ENCODE measurements at places on chromosomes 5 and 9.
A peak's percentile ranks its signal among the peaks of the same experiment; 100 is the strongest.

DNA sequence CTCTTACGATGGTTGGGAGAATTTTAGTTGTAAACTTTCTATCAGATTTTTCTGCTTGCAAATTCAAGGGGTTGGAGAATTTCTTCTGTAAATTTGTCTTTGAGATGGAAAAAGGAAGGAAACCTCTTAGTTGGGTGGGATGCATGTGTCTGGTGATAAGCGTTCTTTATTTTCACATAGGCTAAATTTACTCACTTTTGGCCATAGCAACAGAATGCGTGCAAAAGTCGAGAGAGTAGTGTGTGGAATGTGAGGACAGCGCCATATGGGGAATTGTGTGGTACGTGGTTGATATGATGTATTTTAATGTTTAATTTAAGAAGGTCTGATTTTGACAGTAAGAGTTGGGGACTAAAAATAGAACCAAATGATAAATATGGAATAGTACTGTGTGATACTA, 282.2 kb downstream of the TAF11L14 start:
- no peak for DNase-seq

DNA sequence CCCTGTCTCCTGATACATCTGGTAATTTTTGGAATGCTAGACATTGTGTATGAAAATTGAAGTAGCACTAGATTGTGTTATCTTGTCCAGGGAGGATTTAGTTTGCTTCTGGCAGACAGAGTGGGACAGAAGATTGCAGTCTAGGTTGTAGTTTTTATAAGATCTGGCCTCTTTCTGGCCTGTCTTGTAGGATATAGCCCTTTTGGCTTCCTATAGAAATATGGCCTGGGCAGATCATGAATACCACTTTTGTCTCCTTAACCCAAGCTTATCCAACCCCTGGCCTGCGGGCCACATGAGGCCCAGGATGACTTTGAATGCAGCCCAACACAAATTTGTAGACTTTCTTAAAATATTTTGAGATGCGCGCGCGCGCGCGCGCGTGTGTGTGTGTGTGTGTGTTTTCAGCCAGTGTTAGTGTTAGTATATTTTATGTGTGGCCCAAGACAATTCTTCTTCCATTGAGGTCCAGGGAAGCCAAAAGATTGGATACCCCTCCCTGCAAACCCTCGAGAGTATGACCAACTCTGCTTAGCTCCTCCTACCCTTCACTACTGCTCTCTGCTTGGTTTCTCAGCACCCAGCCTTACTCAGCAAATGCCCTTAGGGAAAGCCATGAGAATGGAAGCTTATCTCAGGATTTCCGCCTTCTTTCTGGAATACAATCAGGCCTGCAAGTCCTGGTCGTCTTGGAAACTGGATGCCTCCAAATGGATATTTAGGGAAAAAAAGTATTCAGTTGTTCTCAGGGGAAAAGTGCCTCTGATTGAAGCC, 26.5 kb downstream of the ANKRD33B start:
- DNase-seq, result no peak

DNA sequence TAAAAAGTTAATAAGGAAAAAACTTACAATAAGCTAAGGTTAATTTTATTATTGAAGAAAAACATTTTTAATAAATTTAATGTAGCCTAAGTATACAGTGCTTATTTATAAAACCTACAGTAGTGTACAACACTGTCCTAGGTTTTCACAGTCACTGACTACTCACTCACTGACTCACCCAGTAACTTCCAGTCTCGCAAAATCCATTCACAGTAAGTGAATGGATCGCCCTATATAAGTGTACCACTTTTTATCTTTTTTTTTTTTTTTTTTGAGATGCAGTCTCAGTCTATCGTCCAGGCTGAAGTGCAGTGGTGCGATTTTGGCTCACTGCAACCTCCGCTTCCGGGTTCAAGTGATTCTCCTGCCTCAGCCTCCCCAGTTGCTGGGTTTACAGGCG, 47.7 kb downstream of the FNIP1 start:
- peak; percentile 21 for DNase-seq

- DNase-seq, result peak; percentile 60
Observed at GRCh38 chr9:93132287-93132927, 1.6 kb downstream of the NINJ1 start.

- DNase-seq, result no peak
Observed at GRCh38 chr9:100884518-100884917, 144.0 kb upstream of the PLPPR1 start.

DNA sequence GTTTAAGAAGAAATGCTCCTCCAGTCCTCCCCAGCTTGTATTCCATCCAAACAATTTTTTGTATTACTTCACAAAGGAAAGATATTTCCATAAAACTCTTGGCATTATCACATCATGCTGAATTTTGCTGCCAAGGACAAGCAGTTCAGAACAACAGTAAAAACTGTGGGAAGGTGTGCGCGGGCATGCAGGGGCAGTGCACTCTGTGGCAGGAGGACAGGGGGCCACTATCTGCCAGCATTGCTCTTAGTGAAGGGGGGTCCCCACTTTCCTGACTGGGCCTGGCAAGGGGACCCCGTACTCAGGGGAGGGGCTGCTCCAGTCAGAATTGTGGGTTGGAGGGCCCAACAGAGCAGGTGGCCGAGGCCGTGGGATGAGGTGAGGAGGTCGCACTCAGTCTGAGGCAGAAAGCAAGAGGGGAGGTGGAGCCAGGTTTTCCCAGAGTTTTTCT, 32.8 kb downstream of the ANGPTL2 start:
- DNase-seq, result no peak

DNA sequence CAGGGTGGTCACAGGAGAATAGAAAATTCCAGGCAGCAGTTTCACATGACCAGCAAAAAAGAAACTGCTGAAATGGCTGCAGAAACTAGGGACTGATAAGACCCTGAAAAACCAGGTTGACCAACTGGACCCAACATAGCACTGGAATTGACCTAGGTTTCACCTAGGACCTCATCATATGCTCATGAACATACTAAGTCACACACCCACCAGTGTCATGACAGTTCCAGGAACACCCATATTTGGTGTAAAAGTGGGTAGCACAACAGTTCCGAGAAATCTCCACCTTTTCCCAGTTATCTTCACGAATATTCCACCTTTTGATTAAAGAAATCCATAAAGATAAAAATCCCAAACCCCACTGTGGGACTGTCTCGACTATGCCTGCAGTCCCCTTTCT, 182.2 kb downstream of the AGTPBP1 start:
- no peak for DNase-seq

DNA sequence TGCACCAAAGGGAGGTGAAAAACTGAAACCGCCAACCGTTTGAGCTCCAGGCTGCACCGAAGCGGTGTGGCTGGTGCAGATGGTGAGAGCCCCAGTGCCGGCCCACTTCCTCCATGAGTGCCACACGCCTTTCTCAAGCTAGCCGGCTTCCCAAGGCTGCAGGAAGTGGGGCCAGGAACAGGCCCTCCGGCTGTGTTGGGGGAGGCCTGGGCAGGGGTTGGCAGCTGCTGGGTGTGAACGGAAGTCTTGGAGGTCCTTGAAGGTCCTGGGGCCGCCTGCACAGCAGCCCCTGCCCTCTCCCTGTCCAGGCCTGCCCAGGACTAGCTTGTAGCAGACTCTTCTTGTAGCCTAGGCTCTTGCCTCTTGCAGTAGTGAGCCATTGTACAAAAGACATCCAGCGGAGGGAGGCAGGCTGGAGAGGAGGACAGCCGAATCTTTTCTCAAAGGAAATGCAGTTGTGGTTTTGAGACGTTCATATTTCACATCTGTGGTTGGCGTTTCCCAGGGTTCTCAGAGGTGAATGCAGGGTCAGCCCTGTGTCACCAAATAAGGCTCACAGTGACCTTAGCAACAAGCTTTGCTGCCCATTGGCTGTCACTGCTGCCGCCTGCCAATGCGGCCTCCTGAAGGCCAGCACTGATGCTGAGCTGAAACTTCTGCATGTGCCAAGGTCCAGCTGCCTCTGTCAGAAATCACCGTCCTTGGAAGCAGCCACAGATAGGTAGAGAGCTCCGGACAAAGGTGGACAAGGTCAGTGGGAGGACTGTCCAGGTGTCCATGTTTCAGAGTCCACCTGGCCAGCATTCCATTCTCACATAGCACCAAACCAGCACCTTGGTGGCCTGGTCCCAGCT, 23.9 kb downstream of the IRF1 start:
- peak; percentile 78 for DNase-seq

DNA sequence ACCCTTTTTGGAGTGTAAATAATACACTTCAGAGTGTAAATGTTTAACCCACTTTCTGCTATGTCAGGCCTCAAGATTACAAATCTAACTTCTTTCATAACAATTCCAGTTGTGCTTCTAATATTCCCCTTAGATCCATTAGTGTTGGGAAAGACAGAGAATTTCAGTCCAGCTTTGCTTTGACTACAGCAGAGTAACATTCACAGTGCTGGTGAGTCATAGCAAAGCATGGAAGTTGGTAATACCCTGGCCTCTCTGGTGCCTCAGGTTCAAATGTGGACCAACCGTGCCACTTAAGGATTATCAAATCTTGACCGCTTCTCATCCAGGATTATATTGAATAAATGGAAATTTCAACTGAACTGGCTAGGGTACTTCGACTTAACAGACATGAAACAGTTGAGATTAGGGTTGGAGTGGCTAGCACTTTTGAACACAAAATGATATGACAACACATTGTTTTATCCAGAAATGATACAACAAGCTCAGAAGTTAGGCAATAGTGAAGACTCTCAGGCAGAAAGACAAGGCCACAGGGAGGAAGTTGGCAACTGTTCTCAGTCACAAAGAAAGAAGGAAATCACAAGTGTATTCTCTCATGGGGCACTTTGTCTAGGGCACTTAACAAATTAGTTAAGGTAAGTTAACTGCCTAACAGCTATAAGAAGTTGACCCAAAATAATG, 24.4 kb upstream of the RASA1 start:
- DNase-seq, result peak; percentile 93

DNA sequence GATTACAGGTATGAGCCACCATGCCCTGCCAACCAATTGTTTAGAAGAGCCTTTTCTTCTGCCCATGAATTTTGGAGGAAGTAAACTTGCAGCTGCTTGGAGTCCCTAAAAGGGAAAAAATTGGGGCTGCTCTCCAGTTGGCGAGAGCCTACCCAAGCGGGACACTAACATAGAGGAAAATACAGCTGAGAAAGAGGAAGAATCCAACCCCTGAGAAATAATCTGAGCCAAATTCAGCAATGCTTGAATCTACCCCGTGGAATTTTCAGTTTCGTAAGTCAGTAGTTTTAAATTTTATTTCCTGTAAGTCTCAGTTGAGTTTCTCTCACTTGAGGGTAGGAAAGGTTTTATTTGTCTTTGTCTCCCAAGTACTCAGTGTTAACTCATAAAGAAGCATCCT, 30.4 kb upstream of the UBTD2 start:
- peak; percentile 30 for DNase-seq

- DNase-seq, result peak; percentile 98
Observed at GRCh38 chr9:124197177-124198095, 60.3 kb upstream of the NEK6 start.

- DNase-seq, result no peak
Observed at GRCh38 chr5:175805256-175806011, 65.9 kb upstream of the CPLX2 start.

- DNase-seq, result no peak
Observed at GRCh38 chr5:151196556-151197290, 27.2 kb downstream of the CCDC69 start.

DNA sequence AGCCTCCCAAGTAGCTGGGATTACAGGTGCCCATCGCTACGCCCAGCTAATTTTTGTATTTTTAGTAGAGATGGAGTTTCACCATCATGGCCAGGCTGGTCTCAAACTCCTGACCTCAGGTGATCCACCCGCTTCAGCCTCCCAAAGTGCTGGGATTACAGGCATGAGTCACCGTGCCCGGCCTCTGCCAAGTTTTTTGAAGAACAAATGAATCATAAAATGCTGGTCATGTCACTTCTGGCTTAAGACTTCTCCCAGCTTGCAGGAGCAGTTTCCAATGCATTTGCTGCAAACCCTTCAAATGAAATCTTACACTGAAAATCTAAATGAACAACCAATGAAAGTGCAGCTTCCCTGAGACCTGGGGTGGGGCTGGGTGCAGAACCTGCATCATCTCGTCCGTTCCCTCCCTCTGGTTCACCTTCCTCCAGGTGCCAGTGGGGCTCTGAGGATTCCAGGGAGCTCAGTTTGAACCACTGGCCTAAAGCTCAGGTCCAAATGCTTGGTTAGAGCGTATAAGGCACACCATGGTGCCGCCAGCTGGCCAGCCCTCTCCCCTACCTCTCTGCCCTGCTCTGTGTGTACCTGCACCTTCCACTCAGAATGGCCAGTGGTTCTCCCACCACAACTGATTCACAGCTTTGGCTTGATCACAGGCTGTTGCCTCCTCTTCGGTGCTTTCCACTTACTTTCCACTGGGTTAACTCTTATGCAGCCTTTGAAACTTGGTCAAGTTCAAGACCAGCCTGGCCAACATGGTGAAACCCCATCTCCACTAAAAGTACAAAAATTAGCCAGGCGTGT, 39.8 kb upstream of the FUBP3 start:
- no peak for DNase-seq

GRCh38 chr9:130894546-130894945, 2.1 kb downstream of the QRFP start:
- DNase-seq, result no peak

DNA sequence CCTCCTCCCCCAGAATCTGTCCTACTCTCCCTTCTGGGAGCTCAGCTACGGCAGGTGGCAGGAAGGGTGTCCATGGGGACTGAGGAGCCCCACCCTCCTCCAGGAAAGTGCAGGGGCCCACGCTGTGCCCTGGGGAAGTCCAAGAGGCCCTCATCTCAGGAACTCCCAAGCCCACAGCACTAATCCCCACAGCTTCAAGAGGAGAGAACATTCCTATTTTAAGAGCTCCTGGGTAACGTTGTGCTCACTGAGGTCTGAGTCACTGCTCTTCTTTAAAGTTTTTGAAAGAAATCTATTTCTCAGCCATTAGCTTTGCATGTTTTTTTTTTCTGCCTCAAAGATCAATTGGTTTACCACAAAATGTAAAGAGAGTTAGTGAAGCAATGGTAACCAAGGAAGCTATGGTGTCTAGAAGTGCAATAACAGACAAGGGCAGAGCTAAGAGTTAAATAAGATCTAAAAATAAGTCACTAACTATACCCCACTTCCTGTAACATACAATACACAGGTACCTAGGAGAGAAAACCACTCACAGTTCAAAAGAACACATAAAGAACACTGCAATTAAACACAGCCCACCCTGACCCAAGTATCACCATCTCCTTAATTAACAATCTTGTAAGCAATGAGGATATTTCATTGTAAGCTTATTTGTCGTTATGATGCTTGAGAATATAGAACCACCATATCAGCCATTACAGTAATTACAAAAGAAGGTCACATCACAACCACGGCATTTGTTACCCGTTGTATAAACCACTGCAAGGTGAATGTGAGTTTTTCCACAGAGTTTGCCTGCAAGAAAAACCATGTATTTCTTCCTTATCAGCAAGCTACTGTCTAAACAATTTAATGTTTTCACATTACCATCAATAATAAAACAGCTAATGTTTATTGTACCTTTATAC, 382.3 kb upstream of the SLC30A5 start:
- no peak for DNase-seq

DNA sequence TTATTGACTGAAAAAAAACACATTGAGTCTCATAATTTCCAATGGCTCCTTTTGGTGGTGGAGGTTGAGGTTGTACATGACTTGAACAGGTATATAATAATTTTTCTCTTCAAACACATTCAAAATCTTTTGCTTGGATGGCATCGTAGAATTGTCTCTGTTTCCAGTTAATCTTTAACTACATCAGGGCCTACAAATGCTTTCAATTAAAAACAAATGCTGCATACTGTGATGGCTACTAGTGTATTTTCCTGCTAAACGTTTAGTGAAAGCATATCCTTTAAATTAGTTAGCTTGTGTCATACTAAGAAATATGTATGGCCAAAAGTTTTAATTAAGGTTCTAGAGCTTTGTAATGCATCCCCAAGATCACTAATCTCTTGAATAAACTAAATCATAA, 313.8 kb downstream of the SLF1 start:
- DNase-seq, result no peak

All from inflammatory macrophage treated with lipopolysaccharide for 4 hours (primary cell).